ENCODE measurements at places on chromosomes 4 and X.

- no peak for DNase-seq
These were observed 451.1 kb downstream of the RPA4 start for GRCh38 chrX:97334850-97335249.

DNA sequence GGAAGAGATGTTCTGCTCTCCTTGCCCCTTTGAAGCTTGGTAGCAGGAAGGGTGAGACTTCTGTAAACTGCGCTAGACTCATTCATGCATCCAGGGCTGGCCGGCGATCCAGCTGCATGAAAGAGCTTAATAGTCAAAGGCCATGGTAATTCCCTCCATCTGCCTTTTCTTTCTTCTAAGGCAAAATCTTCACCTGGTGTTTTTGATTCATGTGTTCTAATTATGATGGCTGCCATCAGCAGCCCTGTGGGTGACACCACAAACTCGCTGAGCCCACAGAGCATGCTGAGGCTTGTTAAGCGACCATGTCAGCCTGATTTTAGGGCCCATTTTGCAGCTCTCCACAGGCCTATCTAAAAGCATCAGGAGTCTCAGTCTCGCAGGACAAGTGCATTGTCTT lies 450.1 kb upstream of the TENM3 start:
- peak; percentile 73 for DNase-seq

GRCh38 chr4:165312506-165312905 lies 15.0 kb upstream of the MSMO1 start:
- no peak for DNase-seq

- DNase-seq = no peak
These were observed 92.4 kb downstream of the CC2D2A start for GRCh38 chr4:15562114-15562513.

- no peak for DNase-seq
These were observed 505.5 kb downstream of the ANKRD50 start for GRCh38 chr4:124206779-124207605.

- no peak for DNase-seq
These were observed 345.0 kb downstream of the FBXW7 start for GRCh38 chr4:152190907-152191306.

DNA sequence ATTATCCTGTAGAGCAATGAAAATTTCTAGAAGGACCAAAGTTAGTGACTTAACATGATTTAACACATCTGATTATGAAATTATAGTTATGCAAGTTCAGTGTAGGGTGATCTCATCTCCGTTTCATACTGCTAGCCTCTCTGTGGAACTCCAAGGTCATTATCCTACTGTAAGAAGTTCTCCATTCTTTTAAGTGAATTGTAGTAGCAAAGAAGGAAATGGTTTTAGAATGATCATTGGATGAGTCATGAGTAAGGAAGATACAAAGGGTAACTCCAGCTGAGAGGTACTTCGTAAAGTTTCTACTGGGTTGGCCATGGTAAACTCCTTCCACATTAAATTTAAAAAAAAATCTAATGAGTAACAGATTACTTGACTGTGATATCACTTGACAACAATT lies 215.0 kb upstream of the GIMD1 start:
- no peak for DNase-seq

DNA sequence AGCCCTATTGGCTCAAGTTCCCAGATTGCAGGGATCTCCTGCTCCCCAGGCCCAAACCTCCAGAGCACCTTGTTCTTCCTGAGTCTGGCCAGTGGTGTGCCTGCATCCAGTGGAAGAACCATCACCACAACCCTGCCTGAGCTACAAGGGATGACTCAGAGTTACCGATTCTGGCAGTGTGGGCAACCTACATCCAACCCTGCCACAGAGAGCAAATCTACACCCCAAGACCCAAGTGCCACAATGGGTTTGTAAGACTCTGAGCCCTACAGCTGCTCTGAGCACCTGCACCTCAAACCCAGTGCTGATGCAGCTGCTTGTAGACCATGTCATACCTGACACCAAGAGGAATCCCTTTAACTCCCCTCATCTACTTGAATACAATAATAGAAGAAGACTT lies 110.0 kb downstream of the SOWAHB start:
- DNase-seq = no peak

- DNase-seq = no peak
These were observed 75.8 kb downstream of the TSPAN7 start for GRCh38 chrX:38636949-38637819.

DNA sequence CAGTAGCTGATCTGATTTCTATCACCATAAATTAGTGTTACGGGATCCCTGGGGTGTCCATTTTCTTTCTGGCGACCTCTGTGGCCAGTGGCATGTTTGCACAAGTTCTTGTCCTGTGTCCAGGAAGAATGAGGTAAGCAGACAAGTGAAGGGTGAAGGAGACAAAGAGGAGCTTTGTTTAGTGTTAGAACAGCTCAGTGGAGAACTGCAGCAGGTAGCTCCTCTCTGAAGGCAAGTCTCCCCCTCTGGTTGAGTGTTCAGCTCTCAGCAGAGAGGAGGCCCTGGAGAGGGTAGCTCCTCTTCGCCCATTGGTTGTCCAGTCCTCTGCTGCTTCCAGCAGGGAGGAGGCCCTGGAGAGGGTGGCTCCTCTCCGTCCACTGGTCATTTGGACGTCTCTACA lies 47.2 kb downstream of the DMP1 start:
- no peak for DNase-seq

- no peak for DNase-seq
These were observed 10.4 kb downstream of the P2RY8 start for GRCh38 chrX:1526565-1526964.

GRCh38 chr4:78331965-78332364 lies 219.6 kb upstream of the ANXA3 start:
- DNase-seq = no peak

GRCh38 chrX:125953814-125954213 lies 212.3 kb downstream of the DCAF12L2 start:
- DNase-seq = no peak

GRCh38 chr4:8855818-8856245 lies 15.8 kb downstream of the HMX1 start:
- DNase-seq = peak; percentile 84

DNA sequence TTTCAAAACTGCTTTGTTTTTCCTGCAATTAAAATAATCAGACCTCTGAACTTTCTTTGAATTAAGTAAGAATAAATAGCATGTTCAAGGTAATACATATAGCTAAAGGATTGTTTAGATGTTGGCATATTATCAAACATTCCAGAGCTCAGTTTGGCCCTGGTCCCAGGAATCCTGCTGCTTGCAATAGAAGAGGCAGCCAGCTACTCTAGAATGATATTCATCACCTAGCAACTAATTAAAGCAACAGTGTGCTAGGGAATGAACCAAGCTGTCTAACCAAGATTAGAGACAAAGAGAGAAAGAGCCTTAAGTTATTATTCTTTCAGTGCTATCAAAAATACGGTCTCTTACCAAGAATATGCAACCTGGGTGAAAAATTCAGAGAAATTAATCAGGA lies 460.9 kb downstream of the GABRG1 start:
- peak; percentile 84 for DNase-seq

Measured in eye (tissue), 1 donor.